ENCODE measurements at places on chromosomes 5 and 9.

- peaks cover 22% of the 10 kb centered on the region for H3K27me3 ChIP-seq
- no peaks in the 10 kb centered on the region for H3K36me3 ChIP-seq
- H3K27ac ChIP-seq = no peak overlapping the region
- no peak overlapping the region for H3K4me3 ChIP-seq
- DNase-seq = no peak
These were observed 24.9 kb upstream of the ELAVL2 start for GRCh38 chr9:23850690-23851629.

- H3K36me3 ChIP-seq = peaks cover 78% of the 10 kb centered on the region
- no peaks in the 10 kb centered on the region for H3K4me1 ChIP-seq
- no peaks in the 10 kb centered on the region for H3K27me3 ChIP-seq
- no peak overlapping the region for H3K27ac ChIP-seq
These were observed 55.2 kb downstream of the C9orf85 start for GRCh38 chr9:71966601-71967000.

- no peaks in the 10 kb centered on the region for H3K36me3 ChIP-seq
- peaks cover 3% of the 10 kb centered on the region for H3K27me3 ChIP-seq
- H3K4me1 ChIP-seq = no peaks in the 10 kb centered on the region
- H3K4me3 ChIP-seq = no peak overlapping the region
These were observed 3.3 kb downstream of the OR1L8 start for GRCh38 chr9:122579874-122580273.

- H3K36me3 ChIP-seq = no peaks in the 10 kb centered on the region
- no peak for DNase-seq
- no peaks in the 10 kb centered on the region for H3K4me1 ChIP-seq
- peaks cover 5% of the 10 kb centered on the region for H3K27me3 ChIP-seq
These were observed 177.1 kb downstream of the ATP10B start for GRCh38 chr5:160674901-160675300.

DNA sequence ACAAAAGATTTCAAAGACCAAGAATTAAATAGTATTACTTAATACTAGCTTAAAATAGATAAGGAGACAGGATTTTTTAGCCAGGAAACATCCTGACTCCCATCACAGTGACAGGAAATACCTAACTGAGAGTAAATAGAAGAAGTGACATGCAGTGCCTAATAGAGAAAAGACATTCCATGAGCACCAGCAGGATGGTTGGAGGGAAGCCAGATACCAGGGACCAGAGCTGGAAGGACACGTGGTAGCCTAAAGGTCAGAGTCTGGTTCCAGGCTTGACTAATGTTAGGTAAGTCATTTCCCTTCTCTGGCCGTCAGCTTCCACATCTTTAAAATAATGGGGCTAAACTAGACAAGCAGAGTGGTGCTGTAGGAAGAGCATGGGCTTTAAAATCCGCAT lies 41.6 kb downstream of the CDK5RAP2 start:
- no peak for DNase-seq
- H3K4me3 ChIP-seq = no peak overlapping the region
- peaks cover 97% of the 10 kb centered on the region for H3K36me3 ChIP-seq
- H3K27ac ChIP-seq = no peak overlapping the region

DNA sequence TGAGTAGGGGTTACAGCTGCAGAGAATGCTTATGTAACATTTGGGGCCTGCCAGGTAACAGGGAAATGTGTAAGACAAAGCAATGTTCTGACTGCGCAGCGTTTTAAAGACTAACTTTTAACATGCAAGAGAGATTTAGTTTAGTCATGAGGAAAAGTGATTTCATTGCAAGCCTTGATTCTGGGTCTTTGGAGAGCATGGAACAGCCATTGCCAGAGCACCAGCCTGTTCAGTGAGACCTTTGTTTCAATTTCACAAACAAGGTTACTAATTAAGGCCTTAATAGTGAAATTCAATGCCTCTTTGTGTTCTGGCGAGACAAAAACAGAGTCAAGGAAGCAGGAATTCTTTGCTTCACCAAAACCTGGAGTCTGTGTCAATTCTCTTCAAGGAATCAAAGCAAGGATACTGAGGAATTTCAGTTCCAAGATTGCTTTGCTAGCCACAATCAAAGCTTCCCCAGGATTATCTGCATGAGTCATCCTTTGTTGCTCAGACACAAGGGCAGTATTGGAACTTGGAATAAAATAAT lies 14.4 kb downstream of the CKMT2 start:
- no peak overlapping the region for H3K4me3 ChIP-seq
- H3K27me3 ChIP-seq = no peaks in the 10 kb centered on the region
- no peak for DNase-seq
- peaks cover 2% of the 10 kb centered on the region for H3K4me1 ChIP-seq
- H3K27ac ChIP-seq = no peak overlapping the region

- no peaks in the 10 kb centered on the region for H3K27me3 ChIP-seq
- H3K4me3 ChIP-seq = no peak overlapping the region
- no peak for DNase-seq
- H3K27ac ChIP-seq = no peak overlapping the region
These were observed 135.9 kb downstream of the RNF180 start for GRCh38 chr5:64301566-64301965.

DNA sequence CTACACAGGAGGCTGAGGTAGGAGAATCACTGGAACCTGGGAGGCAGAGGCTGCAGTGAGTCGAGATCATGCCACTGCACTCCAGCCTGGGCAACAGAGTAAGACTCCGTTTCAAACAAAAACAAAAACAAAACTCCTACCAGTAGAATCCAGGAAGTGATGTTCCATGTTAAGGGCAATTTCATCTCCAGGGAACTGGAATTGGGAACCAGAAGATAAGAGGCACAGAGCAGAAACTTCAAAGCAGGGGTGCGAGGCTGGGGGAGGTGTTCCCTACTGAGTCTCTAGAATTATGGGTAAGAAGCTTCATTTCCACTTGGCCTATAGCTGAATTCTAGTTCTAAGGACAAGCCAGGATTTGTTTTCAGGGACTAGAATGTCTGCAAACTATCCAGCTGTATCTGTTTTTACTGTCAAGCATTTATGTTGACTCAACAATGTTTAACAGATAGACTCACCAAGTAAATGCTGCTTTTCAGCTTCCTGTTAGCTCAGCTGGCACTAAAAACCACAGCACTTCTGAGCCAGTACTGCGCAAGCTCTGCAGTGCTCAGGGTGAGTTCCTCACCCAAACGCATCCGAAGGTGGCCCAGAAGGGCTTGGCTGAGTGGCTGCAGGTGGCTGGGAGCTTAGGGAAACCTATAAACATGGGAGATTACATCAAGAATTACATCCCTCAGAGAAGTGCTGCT lies 320.1 kb downstream of the MTRR start:
- H3K4me1 ChIP-seq = no peaks in the 10 kb centered on the region
- H3K4me3 ChIP-seq = no peak overlapping the region
- H3K27ac ChIP-seq = no peak overlapping the region

- no peak overlapping the region for H3K4me3 ChIP-seq
- peaks cover 9% of the 10 kb centered on the region for H3K27me3 ChIP-seq
- peaks cover 3% of the 10 kb centered on the region for H3K36me3 ChIP-seq
- no peaks in the 10 kb centered on the region for H3K4me1 ChIP-seq
- no peak overlapping the region for H3K27ac ChIP-seq
These were observed 29.7 kb downstream of the GTF3C4 start for GRCh38 chr9:132699956-132700355.

DNA sequence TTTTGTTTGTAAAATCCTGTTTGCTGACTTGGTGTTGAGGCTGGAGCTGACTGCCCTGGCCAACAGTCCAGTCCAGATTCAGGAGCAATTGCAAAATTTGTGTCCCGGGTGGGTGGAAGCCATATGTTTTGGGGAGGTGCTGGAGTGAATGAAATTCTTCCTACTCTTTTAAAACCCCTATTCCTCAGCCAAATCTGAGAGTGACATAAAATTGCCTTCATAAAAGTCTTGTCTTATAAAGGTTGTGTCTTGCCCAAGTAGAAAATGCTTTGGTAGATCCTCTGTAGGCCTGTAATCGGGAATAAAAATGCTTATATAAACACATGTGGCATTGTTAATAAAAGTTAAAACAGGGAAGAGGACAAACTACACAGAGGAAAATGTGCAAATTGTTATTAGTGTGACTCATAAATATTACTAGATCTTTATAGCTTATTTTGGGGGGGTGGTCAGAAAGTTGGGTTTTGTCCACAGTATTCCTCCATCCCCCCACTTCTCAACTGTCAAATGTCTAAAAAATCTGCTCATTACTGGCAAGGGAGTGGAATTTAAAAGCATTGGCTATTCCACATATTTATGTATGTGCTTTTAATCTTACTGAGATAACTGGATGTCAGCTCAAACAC lies 45.6 kb downstream of the NNT start:
- peaks cover 2% of the 10 kb centered on the region for H3K4me1 ChIP-seq
- H3K27ac ChIP-seq = no peak overlapping the region
- no peak for DNase-seq
- H3K27me3 ChIP-seq = no peaks in the 10 kb centered on the region

GRCh38 chr5:175784230-175784629 lies 87.1 kb upstream of the CPLX2 start:
- H3K27ac ChIP-seq = no peak overlapping the region
- H3K36me3 ChIP-seq = no peaks in the 10 kb centered on the region
- H3K27me3 ChIP-seq = peaks cover 47% of the 10 kb centered on the region

- H3K36me3 ChIP-seq = no peaks in the 10 kb centered on the region
- peaks cover 36% of the 10 kb centered on the region for H3K27me3 ChIP-seq
- no peak for DNase-seq
These were observed 30.7 kb downstream of the OR2V1 start for GRCh38 chr5:181100121-181100875.

- DNase-seq = peak; percentile 46
- no peak overlapping the region for H3K4me3 ChIP-seq
- peaks cover 16% of the 10 kb centered on the region for H3K27me3 ChIP-seq
- no peaks in the 10 kb centered on the region for H3K36me3 ChIP-seq
- no peak overlapping the region for H3K27ac ChIP-seq
These were observed 16.1 kb downstream of the FBP1 start for GRCh38 chr9:94623253-94623652.

DNA sequence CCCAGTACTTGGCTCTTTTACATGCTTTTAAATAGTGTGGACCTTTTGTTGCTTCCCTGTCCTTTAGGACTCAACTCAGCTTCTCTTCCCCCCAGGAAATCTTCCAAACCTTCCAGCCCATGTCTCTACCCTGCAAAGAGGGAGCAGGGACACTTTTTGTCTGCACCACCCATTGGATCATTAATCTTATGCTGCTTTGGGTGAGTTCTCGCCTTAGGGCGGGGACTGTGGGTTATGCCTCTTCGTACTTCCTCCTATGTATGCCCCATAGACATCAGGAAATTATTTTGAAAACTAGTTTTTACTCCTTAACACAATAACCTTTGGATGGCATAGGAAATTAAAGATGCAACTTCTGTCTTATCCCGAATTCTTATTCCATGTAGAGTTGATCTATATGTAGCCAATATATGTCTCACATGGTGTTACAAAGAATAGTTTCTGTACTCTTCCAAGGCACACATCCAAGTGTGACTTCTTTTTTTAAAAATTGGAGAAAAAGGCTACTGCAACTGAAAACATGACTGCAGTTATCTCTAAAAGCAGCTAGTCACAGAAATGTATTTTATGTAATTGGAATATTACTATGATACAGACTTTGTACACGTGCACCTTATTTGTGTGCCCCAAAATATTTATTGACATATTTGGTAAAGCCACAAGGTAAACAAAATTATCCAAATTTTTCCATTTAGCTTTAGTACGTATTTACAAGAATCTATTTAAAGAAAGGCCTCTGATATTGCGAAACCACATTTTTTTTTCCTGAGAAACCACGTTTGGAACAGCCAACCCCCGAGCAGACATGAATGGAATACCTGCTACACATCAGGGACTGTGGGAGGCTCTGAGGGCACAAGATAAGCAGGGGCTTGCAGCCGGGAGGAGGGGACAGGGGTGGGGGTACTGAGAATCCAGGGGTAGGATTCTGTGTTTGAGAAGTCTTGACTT lies 133.6 kb downstream of the WDR41 start:
- peaks cover 4% of the 10 kb centered on the region for H3K27me3 ChIP-seq
- H3K27ac ChIP-seq = no peak overlapping the region
- H3K36me3 ChIP-seq = no peaks in the 10 kb centered on the region
- H3K4me1 ChIP-seq = peaks cover 21% of the 10 kb centered on the region

GRCh38 chr5:52560366-52560765 lies 227.3 kb upstream of the ITGA1 start:
- peaks cover 9% of the 10 kb centered on the region for H3K27me3 ChIP-seq
- no peaks in the 10 kb centered on the region for H3K4me1 ChIP-seq
- no peak for DNase-seq

DNA sequence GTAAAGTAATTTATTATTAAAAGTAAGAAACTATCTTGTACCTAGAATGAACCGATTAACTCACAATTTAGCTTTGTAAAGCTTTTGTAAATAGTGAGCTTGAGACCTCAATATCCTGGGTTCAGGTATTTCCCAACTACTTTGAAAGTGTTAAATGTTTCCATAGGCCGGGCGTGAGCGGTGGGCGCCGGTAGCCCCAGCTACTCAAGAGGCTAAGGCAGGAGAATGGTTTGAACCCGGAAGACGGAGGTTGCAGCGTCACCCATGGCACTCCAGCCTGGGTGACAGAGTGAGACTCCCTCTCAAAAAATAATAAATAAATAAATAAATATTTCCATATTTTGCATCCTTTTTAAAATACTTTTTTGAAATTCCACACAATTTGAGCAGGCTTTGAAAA lies 1.5 kb upstream of the ANKH start:
- peak overlapping the region; percentile 92 for H3K27ac ChIP-seq
- peaks cover 41% of the 10 kb centered on the region for H3K4me1 ChIP-seq
- H3K4me3 ChIP-seq = peak overlapping the region; percentile 86
- H3K36me3 ChIP-seq = peaks cover 13% of the 10 kb centered on the region

- H3K27ac ChIP-seq = no peak overlapping the region
- peaks cover 4% of the 10 kb centered on the region for H3K4me1 ChIP-seq
- no peaks in the 10 kb centered on the region for H3K27me3 ChIP-seq
- no peak for DNase-seq
- peaks cover 31% of the 10 kb centered on the region for H3K36me3 ChIP-seq
- no peak overlapping the region for H3K4me3 ChIP-seq
These were observed 19.3 kb upstream of the TOR2A start for GRCh38 chr9:127754099-127755060.

DNA sequence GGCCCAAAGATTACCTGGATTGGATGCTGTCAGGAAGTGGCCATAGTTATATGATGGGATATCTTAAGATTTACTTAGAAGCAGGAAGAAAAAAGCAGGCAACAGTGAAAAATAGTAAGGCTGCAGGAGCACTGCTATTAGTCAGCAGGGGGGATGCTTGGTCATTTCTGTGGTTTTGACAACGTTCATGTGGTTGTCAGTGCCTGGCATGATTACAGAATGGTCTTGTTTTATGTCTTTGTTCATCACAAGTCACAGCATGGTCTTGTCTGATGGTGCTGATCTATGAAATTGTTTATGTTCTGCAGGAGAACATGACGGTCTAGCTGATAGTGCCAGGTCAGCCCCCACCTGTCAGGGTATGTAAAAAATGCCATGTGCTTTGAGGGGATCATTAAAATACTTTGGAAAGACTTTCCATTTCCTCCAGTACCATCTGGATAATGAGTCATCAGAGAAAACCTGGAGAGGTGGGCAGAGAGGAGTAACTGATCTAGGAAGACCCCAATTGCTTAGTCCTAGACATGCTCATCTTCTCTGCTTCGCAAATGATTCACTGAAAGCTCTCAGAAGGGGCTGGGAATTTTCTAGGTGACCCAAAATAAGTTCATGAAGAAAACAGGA lies 48.5 kb downstream of the PLGRKT start:
- H3K27ac ChIP-seq = no peak overlapping the region
- peaks cover 27% of the 10 kb centered on the region for H3K4me1 ChIP-seq
- no peaks in the 10 kb centered on the region for H3K36me3 ChIP-seq
- H3K4me3 ChIP-seq = no peak overlapping the region
